ENCODE measurements at places on chromosomes 5 and 9.

GRCh38 chr5:35828082-35828598 is 28.6 kb upstream of the IL7R start:
- DNase-seq = peak; percentile 89

DNA sequence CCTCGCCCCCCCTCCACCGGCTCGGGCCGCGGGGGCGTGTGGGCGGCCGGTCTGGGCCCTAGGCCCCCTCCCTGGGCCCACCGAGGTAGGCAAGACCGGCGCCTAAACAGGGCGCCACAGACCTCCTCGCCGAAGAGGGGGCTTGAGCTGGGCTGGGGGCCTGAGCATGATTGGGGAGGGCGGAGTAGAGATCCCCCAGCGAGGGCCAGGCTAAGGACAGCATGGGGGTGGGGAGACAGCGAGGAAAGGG is 108.9 kb downstream of the PSD2 start:
- no peak for DNase-seq

DNA sequence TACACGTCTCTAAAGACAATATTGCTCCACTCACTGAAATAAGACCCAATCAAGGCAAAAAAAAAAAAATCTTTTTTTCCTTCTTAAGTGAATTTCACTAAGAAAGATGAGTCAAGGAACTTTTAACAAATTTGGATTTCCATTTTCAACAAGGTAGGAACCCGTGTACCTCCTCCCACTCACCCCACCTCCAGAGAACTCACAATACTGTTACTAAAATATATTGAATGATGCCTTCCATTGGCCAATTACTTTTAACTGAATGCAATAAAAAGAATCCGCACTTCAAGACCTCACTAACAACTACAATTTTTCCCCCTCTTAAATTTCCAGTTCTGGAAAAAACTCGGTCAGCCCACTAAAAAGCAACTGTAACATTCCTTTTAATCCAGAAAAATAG is 50.7 kb downstream of the FBXW11 start:
- no peak for DNase-seq

DNA sequence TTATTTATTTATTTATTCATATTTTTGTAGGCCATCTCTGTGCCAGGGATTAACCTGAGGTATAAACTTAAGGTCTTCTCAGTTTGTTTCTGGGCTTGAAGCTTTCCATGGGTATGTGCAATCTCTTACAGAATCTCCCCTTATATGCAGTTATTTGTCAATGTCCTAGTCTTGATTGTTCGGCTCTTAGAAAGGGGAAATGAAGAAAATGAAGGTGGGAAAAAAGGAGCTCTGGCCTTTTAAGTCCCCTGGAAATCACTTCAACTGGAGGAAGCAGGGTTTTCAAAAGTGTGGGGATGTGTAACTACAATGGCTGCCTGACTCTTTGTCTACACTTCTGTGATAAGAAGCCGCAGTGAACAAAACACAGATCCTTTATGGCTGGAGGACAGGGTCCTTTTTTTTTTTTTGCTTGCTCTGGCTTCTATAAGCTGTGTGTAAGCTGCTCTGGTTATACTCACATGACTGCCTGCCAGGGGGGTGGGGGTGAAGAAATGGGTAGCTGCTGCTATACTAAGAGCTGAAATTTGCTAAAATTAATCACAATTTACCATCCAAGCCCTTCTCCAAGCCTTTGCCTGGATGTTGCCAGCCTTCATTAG is 33.7 kb downstream of the CENPP start:
- DNase-seq = peak; percentile 36

Data from inflammatory macrophage treated with lipopolysaccharide for 4 hours (primary cell).